Activated CD4-positive, alpha-beta T cell treated with anti-CD3 and anti-CD28 coated beads, Interleukin-2, amount 10 ng/mL, durations not matched to agents 24 days and 14 days (primary cell): ENCODE measurements at places on chromosomes 2 and 18.

DNA sequence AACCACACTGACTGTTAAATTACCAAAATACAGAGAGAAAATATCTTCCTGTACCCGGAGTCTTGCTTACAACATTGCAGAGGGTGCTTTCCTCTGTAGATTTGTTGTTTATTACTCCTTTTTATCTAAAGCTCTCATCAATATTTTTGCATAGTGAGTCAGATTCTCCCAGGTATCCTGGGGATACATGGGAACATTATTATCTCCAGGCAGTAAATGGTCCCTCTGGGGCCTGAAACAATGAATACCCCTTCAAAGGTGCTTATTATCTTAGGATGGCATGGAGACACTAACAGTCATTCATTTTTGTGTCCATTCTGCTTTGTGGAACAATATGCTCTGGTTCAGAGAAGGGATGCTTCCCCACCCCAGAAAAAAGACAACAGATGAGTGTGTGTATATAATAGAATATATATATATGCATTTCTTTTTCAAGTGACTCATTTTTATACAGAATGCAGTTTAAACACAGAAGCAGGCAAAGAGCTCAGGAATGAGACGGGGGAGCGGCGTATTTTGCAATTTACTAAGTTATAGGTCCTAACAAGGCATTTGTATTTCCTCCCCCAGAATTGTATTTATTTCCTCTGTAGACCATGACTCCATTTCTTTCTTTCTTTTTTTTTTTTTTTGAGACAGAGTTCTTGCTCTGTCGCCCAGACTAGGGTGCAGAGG, 424.8 kb upstream of the ZEB2 start:
- H3K27me3 ChIP-seq, result no peaks in the 10 kb centered on the region
- no peak overlapping the region for H3K27ac ChIP-seq
- DNase-seq, result no peak
- H3K4me1 ChIP-seq, result no peaks in the 10 kb centered on the region
- H3K4me3 ChIP-seq, result no peak overlapping the region
- H3K36me3 ChIP-seq, result no peaks in the 10 kb centered on the region

DNA sequence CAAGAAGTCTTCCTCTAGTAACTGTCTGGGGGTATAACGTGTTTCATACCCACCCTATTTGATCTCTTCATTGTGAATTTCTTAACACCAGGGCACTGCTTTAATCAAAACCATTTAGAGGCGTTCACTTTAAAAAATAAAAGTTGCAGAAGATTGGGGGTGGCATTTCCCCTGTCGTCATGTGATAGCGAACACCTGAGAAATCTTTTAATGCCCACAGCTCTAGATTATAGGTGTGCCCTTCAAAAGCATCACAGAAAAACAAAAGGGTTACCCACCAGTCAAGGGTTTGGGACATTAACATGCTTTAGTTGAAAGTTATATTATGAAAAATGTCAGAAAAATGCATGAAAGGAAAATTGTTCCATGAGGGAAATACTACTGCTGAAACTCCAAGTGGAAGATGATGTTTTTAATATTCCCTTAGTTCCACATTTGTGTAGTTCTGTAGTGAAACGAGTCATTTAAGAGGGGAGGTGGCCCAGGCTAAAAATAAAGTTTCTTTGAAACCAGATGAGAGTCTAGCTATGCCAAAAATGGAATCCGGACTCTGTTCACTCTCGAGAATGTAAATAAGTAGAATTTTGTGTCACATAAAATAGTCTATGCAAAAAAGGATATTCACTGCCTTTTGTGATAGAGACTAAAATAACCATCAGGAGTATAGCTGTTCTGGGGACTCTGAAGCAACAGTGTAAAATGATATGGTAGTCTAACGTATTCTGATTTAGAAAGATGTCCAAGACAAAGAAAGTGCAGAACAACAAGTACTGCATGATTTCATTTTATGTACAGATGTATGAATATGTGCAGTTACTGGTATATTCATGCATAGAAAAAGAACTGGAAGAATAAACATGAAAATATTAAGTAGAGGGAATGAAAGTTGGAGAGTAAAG, 95.3 kb downstream of the TMEM247 start:
- H3K27me3 ChIP-seq, result no peaks in the 10 kb centered on the region
- no peak overlapping the region for H3K27ac ChIP-seq
- H3K36me3 ChIP-seq, result peaks cover under 1% of the 10 kb centered on the region
- H3K4me1 ChIP-seq, result no peaks in the 10 kb centered on the region
- DNase-seq, result no peak

DNA sequence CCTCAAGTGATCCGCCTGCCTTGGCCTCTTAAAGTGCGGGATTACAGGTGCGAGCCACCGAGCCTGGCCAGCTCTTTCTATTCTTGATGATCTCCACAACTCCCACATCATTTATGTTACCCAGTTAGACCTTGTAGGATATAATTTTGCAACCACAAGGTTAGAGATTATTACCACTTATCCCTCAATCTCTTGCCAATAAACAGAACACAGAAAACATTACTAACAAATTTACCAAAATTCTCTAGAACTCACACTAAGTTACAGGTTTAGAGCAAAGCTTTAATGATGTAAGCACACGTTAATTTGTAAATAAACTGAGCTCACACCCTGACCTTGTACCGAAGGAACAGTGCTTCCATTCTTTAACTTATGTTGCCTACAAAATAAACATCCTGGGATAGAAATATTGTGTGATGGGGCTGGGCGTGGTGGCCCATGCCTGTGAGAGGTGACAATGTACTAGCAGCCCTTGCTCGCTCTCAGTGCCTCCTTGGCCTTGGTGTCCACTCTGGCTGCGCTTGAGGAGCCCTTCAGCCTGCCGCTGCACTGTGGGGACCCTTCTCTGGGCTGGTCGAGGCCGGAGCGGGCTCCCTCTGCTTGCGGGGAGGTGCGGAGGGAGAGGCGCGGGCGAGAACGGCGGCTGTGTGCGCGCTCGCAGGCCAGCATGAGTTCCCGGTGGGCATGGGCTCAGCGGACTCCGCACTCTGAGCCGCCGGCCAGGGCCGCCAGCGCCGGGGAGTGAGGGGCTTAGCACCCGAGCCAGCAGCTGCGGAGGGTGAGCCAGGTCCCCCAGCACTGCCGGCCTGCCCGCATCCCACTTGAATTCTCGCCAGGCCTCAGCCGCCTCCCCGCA, 42.1 kb upstream of the ITSN2 start:
- DNase-seq, result no peak
- peaks cover 11% of the 10 kb centered on the region for H3K4me1 ChIP-seq
- H3K36me3 ChIP-seq, result no peaks in the 10 kb centered on the region
- peaks cover 10% of the 10 kb centered on the region for H3K27me3 ChIP-seq
- H3K4me3 ChIP-seq, result no peak overlapping the region

DNA sequence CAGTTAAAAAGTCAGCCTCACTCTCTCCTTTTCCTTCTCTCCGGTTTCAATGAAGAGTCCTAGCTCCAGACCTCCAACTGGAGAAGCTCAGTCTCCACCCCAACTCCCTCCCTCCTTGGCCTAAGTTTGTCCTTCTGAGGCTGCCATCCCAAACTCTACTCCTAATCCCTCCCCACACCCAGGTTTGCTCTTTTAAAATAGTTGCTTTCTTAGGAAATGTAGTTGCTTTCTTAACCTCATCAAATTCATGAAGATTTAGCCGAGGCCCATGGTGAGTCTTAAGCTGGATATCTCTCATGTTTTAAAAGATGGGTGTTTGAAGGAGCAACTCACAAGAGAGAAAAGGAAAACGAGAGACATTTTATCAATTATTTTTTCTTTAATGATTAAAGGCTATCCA, 937 bp upstream of the LANCL1 start:
- H3K27me3 ChIP-seq, result no peaks in the 10 kb centered on the region
- H3K27ac ChIP-seq, result peak overlapping the region; percentile 72
- H3K4me3 ChIP-seq, result peak overlapping the region; percentile 99
- peaks cover 13% of the 10 kb centered on the region for H3K36me3 ChIP-seq
- peaks cover 28% of the 10 kb centered on the region for H3K4me1 ChIP-seq
- peak; percentile 64 for DNase-seq

GRCh38 chr2:25851740-25852503, 26.4 kb downstream of the ASXL2 start:
- H3K27ac ChIP-seq, result peak overlapping the region; percentile 87
- peaks cover 15% of the 10 kb centered on the region for H3K36me3 ChIP-seq

DNA sequence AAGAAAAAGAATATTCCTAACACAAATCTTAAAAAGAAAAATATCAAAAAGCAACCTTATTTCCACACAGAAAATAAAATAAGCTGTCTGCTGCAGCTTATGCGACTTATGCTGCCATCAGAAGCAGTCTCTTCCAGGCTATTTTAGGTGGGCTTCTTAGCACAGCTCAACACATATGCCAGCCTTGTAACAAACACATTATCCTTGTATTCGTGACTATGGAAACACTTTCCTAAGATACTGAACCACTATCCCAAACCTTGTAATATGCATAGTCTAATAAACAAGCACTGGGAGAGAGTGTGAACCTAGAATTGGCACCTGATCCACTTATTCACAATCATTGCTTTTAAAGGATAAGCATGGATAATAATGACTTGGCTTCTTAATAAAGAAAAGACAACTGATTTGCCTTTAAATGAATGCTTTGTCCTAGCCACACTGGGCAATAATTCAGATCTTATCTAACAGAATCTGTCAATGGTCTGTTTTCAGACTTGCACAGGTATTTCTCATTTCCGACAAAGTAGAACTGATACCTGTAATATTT, 40.0 kb upstream of the RNU4ATAC start:
- no peaks in the 10 kb centered on the region for H3K27me3 ChIP-seq
- DNase-seq, result no peak
- peaks cover 14% of the 10 kb centered on the region for H3K36me3 ChIP-seq
- no peak overlapping the region for H3K4me3 ChIP-seq
- no peak overlapping the region for H3K27ac ChIP-seq
